ENCODE measurements at places on chromosomes 4 and X.
A peak's percentile ranks its signal among the peaks of the same experiment; 100 is the strongest.

DNA sequence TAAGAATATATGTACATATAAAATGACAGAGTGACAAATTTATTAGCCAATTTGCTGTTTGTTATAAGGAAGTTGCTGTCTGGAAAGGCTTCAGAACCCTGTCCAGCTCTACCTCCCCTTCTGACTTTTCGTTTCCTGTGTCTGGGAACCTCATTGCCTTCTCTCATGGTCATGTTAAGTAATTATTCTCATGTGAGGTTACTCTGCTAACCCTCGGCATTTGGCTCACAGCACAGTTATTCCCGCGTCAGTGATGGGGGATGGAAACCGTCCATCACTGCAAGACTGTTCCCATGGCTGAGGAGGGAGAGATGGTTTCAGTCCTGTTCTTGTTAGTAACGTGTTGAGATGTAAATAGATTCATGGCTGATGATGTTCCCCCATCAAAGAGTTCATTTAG is 11.9 kb downstream of the EDNRA start:
- no peak for DNase-seq

DNA sequence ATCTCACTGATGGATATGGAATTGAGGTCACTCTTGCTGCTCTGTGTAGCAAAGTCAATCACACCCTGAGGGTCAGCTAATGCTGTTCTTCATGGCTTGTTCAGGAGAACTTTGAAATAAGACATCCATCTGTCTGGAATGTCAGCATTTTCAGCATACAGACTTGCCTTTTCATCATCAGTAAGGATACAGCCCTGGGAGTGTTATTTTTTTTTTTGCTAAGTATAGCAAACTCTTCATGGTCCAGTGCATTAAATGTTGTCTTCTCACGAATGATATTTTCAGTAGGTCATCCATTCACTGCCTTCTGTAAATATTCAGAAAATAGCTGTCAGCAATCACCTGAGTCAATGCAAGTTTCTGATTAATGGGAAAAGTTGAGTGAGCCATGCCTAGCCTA is 268.8 kb upstream of the SMIM31 start:
- DNase-seq, result no peak

DNA sequence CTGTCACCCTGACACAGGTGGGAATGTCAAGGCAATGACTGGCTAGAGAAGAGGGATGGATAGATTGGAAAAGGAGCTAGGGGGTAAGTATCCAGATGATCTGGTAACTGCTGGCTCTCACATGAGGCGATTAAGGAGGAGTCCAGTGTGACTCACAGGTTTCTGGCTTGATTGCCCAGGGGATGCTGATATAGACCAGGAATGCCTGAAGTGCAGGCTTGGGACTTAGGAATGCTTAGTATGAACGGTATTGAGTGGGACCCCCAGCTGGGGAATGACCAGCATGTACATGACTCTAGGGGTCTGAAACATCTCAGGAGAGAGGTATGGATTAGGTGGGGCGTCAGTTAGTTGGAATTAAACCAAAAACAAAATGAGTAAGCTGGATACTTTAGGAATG is 65.8 kb upstream of the PRPS1 start:
- DNase-seq, result no peak

GRCh38 chr4:54498661-54499111 is 159.1 kb upstream of the KIT start:
- DNase-seq, result no peak

- no peak for DNase-seq
Measured at GRCh38 chr4:148069895-148070178, 337.9 kb downstream of the ARHGAP10 start.

GRCh38 chr4:114364857-114365256 is 233.8 kb upstream of the UGT8 start:
- no peak for DNase-seq

- DNase-seq, result no peak
Measured at GRCh38 chrX:151815398-151815797, 80.9 kb downstream of the CNGA2 start.

- no peak for DNase-seq
Measured at GRCh38 chrX:152197465-152197864, 59.1 kb upstream of the MAGEA10 start.

GRCh38 chr4:32455231-32455630 is 1735.1 kb downstream of the PCDH7 start:
- DNase-seq, result no peak

GRCh38 chr4:95219109-95219508 is 329.7 kb downstream of the UNC5C start:
- no peak for DNase-seq

GRCh38 chrX:143486105-143486504 is 31.2 kb downstream of the SPANXN3 start:
- no peak for DNase-seq

DNA sequence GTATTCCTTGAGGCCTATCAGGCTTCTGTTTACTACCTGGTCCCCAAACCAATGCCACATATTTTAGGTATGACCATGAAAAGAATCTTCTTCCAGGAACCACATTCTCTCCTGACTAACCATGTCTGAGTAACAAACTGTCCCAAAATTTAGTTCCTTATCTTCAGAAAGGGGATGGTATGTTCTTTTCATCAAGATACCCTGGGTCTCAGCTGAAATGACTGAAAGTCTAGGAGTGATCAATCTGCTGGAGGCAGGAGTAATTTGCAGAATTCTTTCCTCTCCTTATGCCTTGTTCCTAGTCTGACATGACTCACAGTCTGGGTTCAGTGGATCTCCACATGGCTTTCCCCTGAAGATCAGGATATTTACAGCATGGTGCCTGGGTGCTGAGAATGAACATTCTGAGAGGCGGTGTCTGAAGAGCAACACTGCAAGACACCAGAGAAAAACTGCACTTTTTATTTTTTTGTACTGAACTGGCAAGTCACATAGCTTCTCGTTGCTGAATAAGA is 665.5 kb downstream of the TLL1 start:
- no peak for DNase-seq

GRCh38 chr4:153931804-153932203 is 142.9 kb upstream of the SFRP2 start:
- no peak for DNase-seq

DNA sequence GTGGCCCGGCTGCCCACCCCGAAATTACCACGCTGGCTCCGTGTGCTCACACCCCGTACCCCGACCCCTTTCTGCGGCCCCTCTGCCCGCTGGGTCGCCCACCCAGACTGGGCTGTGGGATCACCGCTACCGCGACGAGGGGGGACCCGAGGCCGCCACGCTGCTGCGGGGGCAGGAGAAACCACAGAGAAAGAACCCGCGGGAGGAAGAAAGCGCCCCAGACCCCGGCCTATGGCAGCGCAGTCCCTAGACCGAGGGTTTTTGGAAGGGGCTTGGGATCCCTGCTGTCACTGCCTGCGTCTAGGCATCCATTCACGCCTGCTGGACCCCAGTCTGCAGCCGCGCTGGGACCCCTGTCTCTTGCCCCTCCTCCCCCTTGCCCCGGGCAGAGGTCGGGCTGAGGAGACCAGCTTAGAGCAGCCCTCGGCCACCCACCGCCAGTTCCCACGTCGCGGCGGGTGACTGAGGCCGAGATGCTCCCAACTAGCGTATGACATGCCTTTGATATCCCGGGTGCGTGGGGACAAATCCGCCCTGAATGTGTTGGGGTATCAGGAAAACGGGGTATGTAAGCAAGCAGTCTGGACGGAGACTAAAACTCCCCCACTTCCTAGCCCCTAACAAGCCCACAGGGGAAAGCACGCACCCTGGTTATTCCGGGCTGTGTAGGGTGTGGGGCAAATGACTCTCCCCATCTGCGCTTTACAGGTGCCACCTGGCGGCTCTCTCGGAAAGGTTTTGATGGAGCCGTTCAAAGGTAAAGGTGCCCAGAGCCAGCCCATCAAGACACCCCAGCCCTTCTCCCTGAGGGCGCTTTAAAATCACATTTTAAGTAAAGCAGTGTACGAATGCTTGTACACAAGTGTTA is 862 bp upstream of the INPP4B start:
- DNase-seq, result peak; percentile 58

DNA sequence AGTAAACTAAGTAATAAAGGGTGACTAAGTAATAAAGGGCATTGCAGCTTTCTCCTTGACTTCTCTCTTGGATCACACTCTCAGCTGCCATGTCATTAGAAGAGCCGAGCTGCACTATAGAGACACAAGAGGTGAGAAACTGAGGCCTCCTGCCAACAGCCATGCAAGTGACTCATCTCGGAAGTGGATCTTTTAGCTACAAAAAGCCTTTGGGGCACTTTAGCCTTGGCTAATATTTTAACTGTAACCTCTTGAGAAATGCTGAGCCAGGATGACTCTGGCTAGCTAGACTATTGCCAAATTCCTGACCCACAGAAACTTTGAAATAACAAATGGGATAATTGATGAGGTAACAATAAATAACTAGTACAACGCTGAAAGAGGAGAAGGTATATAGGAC is 1.5 kb upstream of the NEIL3 start:
- no peak for DNase-seq

GRCh38 chr4:10086506-10087120 is 30.0 kb downstream of the WDR1 start:
- no peak for DNase-seq

Measured in activated CD4-positive, alpha-beta T cell treated with anti-CD3 and anti-CD28 coated beads for 24 hours (primary cell).